ENCODE measurements at places on chromosomes 6 and 20.
A peak's percentile ranks its signal among the peaks of the same experiment; 100 is the strongest.

DNA sequence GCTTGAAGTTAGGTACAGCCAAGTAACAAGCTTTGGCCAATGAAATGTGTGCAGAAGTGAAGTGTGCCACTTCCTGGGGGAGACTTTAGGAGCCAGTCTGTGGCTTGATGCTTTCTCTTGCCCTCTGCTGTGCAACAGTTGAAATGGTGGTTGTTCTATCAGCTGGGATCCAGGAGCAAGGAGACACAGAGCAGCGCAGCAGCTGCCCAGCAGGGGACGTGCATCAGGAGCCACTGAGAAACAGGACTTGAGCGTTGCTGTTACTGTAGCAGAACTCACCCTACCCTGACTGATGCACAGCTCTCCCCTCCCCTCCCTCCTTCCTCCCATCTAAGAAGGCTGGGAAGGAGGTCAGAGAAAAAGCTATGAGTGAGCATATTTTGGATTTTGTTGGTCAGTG, 18.9 kb upstream of the CCN5 start:
- DNase-seq, result no peak

GRCh38 chr20:21323640-21324039, 20.5 kb downstream of the XRN2 start:
- no peak for DNase-seq

DNA sequence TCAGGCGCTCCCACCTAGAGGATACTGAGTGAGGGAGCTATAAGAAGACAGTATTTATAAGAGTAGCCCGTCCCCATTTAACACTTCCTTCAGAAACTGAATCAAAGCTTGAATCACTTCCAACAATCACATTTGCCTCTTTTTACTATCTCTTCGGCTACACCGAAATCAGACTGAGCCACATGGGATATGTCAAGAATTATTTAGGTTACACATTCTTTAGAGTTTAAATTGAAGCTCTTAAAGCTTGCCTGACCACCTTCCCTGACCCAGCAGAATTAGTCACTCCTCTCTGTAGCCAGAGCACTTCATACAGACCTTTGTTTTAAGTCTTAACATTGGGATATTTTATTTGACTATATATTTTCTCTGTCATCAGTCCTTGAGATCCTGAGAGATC, 163.7 kb downstream of the MAFB start:
- DNase-seq, result no peak

DNA sequence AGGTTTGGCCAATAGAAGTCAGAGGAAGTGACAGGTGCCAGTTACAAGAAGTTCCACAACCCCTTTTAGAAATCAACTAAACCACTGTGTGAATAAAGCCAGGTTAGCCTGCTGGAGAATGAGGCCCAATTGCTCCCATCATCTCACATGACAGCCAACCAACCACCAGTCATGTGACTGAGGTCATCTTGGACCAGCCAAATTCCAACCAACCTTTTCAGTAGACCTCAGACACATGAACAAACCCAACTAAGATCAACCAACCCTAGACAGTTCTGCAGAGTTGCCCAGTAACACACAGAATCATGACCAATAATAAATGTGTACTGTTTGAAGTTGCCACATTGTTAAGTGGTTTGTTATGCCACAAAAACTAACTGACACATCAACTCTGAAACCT, 44.6 kb upstream of the GGTLC1 start:
- DNase-seq, result no peak

GRCh38 chr6:123655521-123656306, 19.0 kb upstream of the TRDN start:
- DNase-seq, result no peak

- DNase-seq, result no peak
Observed at GRCh38 chr6:99514089-99514488, 1.1 kb downstream of the USP45 start.

DNA sequence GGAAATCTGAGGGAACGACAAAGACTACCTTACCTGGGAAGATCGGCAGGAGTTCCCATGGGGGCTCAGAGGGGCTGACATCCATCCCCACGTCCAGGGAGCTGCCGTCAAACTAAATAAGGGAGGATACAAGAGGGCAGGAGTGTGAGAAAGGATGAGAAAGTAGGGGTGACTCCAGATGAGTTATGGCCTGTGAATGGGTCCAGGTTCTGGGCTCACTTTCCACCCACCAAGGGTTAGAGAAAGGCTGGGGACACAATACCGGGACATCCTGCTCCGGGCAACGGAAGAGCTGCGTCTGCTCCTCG, 683 bp downstream of the ATF6B start:
- DNase-seq, result no peak

DNA sequence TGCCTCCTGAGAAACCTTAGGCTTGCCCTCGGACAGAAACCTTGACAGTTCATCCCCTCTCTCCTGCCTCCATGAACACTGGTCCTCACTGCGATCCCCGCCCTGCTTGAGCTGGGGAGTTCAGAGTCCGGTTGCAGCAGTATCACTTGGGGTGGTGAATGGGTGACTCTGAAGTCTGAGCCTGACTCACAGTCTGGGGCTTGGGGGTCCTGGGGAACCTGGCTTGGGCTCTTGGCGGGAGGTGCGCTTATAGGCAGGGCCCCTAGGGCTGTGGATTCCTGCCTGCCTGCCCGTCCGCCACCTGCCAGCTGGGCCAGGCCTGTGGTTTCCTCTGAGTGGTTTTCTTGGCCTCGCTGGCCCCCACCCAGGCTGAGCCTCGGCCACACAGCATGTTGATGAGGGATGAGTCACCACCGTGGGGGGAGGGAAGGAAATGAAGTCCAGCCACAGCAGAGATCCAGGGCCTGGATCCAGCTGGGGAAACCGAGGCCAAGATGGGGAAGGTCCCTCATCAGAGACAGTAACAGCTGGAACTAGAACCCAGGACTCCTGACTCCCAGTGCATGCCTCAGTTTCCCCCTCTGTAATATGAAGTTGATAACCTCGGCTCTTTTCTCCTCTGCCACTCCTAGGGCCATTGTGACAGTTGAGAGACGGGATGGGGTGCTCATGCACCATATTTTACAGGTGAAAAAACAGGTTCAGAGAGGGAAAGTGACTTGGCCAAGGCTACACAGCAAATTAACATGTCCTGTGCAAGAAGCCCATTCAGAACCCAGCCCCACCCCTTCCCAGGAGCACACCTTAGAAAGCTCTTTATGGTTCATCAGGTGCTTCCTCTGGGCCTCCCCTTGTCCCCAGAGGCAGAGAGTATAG, 9.2 kb downstream of the FOXS1 start:
- no peak for DNase-seq

DNA sequence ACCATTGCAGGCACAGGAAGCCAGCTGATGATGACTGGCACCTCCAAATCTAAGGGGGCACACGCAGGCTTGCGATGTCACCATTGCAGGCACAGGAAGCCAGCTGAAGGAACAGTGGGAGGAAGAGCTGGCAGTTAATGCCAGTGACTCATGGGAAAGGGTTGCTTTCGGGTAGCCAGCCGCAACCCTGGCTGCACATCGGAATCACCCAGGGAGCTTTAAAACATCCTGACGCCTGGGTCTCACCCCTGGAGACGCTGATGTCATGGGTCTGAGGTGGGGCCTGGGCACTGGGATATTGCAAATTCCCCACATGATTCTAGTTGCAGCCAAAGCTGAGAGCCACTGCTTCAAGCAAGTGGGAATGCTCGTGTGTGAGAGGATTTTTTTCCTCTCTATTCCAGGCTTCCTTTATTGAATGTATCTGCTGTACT, 16.1 kb upstream of the CCN6 start:
- no peak for DNase-seq

GRCh38 chr6:159249128-159249527, 79.9 kb downstream of the FNDC1 start:
- no peak for DNase-seq

DNA sequence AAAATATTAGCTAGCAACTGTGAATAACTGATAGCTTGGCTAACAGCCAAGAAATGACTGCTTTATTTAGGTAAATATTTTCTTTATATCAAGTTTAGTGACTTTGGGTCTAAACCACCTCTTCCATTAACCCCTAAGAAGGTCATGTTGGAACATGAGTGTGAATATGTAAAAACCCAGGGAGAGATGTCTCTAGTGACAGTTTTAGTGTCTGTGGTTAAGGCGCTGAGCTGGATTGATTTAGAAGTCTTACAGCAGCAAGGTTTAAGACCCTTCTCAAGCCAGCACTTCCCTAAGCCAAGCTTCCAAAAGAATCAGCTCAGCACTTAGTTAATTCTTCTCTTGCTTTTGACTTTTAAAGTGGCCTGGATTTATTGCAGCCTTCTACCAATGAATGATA, 11.4 kb upstream of the SIRT5 start:
- DNase-seq, result no peak

- no peak for DNase-seq
Observed at GRCh38 chr6:36362551-36363370, 24.7 kb downstream of the ETV7 start.

GRCh38 chr6:112251171-112251875, 3.0 kb downstream of the LAMA4 start:
- DNase-seq, result no peak

DNA sequence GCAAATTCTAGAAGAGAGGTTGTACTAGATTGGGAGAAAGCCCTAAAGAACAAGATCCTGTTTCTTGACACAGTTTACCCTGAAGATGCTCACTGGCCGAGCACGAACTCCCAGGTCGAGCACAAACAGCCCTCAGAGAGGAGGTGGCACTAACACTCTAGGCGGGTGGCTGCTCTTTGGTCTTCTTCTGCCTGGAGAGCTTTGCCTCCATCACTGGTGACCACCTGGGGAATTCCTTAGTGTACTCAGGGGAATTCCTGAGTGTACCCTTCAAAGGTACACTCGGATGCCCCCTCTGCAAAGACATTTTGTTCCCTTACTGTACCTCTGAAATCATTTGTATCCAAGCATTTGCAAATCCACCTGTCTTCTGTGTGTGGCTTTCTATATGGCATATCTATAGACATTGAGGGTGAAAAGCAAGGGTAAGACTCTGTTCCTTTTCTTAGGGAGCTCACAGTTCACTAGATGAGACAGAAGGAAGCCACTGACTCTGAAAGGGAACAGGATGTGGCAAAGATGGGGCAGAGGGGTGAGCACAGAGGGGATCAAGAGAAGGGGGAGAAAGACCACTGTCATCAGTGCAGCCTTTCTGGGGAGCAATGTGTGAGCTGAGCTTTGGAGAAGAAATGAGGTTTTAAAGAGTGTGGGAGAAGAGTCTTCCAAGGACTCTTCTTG, 169.8 kb upstream of the PROKR2 start:
- no peak for DNase-seq

DNA sequence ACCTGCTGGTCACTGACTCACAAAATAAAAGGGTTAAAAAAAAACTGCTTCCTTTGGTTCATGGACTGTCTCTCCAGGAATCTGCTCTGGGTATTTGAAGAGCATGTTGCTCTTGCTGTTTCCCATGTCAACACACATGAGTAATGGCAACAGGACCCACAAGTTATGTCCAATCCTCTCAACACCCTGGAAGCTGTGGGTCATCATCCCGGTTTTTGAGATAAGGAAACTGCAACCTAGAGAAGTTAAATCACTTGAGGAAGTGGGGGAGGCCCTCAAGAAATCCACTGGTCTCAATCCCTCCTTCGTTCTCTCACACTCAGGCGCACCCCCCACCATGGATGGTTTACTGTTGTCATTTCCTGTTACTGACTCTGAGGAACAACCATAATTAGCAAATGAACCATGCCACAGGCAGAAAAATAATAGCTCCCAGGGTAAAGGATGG, 12.4 kb downstream of the MAP1LC3A start:
- DNase-seq, result no peak

DNA sequence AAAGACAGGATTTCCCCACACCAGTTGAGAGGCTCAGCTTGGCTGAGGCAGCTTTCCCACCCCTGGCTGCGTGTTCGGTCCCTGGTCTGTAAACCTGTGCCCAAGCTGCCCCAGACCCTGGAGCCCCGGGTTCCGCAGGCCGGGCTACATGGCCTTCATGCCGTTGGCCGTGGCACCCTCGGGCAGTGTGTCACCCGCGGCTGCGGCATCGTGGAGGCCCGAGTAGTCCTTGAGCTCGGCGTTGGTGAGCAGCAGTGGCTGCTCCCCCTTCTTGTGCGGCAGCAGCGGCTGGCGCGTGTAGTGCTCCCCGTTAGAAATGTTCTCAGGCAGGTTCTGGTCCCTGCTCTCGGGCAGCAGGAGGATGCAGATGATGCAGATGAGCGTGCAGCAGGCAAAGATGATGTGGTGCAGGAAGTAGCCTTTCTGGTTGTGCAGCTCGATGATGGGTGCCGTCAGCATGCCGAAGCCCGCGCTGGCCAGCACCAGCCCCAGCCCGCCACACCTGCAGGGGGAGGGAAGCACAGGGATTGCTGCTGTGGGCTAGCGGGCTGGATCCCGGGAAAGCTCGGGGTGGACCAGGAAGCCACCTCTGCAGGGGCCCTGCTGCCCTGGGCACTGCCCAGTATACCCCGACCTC, 14.3 kb downstream of the PSMG4 start:
- no peak for DNase-seq

- no peak for DNase-seq
Observed at GRCh38 chr20:62590309-62591121, 51.8 kb upstream of the SLCO4A1 start.

- peak; percentile 15 for DNase-seq
Observed at GRCh38 chr6:53986165-53986720, 125.0 kb upstream of the MLIP start.

GRCh38 chr6:138017166-138017757, 90.0 kb downstream of the PERP start:
- no peak for DNase-seq

DNA sequence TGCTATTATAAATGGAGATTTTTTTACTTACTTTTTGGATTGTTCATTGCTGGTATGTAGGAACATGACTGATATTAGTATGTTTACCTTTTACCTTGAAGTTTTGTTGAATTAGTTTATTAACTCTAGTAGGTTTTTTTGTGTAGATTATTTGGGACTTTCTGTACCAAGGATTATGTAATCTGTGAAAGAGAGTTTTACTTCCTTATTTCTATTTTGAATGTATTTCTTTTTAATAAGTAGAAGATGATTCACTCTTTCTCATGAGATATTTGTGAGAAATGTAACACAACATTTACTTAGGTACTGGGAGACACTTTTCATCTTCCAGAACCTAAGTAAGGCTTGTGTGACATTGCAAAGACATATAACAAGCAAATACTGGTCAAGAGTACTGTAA, 473.9 kb upstream of the HS3ST5 start:
- DNase-seq, result no peak

GRCh38 chr6:9458424-9458823, 956.5 kb downstream of the TFAP2A start:
- no peak for DNase-seq

DNA sequence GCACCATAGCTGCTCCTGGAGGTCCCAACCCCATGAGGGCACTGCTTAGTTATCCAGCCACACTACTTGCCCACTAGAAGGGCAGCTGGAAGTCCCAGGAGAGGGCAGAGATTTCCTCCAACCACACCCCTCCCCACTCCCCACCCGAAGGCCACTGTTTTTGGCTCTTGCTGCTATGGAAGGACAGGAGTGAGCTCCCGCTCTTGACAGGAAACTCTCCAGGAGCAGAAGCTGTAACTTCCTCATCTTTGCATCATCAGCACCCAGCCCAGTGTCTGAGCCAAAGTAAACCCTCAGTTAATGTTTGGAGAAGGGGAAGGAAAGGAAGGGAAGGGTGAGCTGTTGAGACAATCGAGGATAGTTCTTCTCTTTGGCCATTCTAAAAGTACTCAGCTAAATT, 120.7 kb downstream of the MTFR2 start:
- DNase-seq, result no peak

GRCh38 chr6:24888715-24889370, 46.9 kb downstream of the RIPOR2 start:
- DNase-seq, result no peak

- DNase-seq, result no peak
Observed at GRCh38 chr6:149254253-149254652, 63.3 kb upstream of the TAB2 start.

Measured in neural crest cell (in vitro differentiated cells).